ENCODE measurements at places on chromosomes 5 and 9.

DNA sequence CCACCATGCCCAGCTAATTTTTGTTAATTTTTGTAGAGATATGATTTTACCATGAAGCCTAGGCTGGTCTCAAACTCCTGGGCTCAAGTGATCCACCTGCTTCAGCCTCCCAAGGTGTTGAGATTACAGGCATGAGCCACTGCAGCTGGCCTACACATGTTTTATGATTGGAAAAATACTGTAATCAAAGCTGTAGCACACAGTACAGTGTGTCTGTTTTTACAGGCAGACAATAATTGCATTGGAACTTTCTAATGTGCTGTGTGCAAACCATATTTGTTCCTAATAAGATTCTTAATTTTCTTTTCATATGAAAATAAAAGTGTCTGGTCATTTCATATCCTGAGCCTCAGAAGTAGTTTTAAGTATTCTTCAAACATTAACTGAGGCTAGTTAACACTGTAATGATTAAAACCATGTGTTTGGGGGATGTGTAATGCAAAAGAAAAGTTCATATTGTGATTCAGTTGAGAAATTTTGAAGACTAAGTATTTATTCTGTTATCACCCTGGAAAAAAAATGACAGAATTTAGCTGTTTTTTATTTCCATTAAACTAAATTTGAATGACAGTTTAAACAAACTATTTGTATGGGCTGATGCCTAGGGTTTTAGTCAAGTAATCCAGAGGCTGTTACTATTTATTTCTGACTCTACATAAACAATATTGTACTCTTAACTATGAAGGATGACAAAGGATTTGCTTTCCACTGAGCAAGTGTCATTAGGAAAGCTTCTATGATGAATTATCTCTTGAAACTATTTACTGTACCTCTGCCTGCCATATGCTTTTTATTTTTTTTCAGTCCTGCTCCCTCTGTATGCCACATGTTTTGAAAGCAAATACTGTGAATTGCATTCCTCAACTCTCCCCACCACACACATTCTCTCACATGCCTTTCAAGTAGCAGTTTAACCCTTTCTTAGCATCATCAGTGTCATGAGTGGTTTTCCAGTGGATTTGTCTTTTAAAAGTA is 111.5 kb downstream of the MTREX start:
- DNase-seq, result no peak

GRCh38 chr5:144089401-144090021 is 80.9 kb downstream of the YIPF5 start:
- DNase-seq, result no peak

DNA sequence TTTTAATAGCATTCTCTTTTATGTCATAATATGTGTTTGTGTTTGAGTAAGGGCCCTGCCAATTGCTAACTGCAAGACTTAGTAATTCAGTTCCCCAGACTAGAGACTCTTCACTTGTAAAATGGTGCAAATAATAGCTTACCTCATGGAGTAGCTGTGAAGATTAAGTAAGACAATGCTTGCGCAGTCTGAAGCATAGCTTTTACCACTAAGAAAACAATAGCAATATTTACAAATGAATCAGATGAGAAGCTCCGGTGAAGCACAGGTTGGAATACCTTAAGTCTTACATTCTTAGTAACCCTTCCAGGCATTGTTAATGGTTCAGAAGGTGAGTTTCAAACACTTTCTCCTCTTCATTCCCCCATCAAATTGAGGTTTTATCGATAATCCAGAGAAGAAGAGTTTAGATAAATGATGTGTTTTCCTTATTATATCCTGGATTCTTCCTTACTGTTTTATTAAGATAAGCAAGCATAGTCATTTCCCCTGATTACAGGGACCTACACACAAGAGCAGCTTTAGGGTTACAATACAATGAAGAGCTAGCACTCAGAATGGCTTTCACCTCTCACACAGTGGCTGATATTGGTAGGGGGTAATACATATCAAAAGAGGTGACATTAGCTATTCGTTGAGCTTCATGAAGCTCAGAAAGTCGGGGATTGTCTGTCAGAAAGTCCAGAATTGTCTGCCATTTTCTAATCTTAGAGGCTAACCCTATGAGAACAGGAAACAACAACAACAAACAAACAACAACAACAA is 96.4 kb upstream of the EDIL3 start:
- DNase-seq, result no peak

GRCh38 chr9:125932012-125932411 is 184.8 kb downstream of the PBX3 start:
- no peak for DNase-seq

DNA sequence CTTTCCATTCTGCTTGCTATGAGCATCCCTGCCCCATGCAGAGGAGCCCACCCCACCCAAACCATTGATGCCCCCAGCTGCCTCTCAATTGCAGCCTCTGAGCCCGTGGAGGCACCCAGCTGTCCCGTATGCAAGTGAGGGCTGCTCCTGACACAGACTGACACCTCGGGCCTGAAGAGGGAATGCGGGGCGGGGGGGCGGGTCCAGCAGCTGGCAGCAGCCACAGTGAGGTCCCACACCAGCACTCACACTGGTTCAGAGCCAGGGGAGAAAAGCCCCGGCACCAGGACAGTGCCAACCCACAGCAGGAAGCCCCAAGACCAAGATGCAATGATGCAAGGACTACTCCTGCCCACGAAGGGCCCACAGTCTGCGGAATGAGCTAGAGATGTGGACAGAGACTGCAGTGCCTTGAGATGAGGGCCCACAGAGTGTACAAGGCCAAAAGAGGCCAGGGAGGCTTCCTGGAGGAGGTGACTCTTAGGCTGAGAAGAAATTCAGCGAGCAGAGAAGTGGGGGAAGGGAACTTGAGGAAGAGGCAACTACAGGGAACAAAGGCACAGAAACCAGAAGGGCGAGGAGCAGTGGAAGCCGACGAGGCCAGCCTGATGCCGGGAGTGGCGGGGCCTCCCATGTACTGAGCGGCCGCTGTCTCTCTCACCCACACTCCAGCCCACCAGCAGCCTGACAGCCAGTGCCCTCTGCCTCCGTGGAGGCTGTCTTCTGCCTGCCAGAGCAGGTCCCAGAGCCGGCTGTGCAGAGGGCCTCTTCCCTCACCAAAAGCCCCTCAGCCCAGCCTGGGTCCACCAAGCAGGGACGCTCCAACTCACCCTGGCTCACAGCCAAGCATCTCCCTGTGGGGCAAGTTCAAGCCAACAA is 9.2 kb downstream of the EEIG1 start:
- DNase-seq, result peak; percentile 41

- DNase-seq, result no peak
Observed at GRCh38 chr5:115184770-115185169, 15.1 kb upstream of the TRIM36 start.

DNA sequence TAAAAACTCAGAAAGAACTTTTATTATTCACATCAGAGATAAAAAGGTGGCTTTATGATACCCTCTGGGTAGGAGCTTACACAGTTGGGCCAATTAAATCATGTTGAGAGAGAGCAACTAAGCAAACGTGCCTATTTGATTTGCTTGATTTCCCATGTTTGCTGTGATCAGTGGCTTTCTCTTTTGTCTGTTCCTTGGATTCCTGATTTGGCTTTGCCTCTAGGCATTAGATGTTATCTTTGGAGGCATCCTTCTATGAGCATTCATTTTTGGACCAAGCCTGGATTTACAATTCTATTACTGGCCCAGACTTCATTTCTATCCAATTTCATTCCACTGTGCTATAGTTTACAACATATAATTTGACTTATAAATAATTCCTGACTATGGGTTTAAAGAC is 35.9 kb downstream of the VCAN start:
- DNase-seq, result no peak

DNA sequence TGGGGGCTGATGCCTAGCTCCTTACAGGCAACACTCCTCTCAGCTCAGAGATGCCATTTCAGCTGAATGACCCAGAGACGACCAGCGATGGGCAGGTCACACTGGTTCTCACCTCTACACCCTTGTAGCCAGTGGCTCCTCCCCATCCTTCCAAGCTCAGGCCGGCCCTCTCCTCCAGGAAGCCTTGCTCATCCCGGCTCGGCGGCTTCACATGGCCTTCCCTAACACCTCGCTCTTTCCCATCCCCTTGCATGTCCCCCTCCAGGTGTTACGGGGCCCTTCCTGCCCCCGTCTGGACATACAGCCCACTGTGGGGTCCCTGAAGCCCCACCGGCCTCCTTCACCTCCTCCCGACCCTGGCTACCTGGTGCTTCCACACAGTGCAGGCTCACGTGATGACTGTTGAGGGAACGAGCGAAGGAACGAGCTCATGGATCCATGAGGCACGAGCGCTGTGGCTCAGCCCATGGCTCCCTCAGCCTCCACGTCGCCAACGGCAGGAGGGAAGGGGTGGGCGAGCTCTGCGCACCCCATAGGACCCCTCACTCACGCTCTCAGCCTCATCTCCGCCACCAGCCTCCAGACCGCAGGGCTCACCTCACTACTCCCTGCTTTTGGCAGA is 45.7 kb downstream of the SARDH start:
- no peak for DNase-seq

- no peak for DNase-seq
Observed at GRCh38 chr5:10583663-10584572, 20.0 kb downstream of the ANKRD33B start.

DNA sequence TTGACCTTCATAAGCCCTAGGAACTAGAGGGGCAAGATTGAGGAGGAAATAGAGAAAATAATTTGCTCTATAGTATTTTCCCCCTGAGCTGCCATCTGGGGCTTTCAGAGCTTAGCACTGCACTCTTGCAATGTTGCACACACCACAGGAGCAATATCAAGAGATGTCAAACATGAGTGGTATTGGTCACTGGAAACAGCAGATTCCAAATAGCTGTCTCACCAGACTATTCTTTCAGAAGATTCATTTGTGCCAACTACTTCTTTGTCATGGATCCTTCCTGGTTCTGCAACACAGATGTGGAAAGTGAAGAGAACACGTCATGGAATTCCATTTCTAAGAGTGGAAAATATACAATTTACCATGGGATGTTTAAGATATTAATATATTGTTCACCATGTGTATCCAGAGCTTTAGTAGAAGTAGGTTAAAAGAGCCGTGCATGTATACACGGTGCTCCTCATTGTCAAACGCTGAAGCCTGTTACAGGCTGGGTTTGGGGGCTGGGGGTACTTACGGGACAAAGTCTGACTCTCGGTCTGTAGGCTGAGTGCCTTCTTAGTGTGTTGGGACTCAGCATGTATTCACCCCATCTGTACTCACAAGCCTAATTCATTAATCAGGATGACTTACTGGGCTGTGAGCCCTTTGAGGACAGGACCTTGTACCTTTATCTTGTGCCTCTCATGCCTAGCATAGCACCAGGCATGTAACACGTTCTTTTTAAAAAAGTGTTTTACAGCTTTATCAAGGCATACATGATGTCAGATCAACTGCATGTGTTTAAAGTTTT is 31.4 kb upstream of the GDNF start:
- DNase-seq, result no peak

GRCh38 chr9:124392871-124393460 is 22.3 kb downstream of the PSMB7 start:
- no peak for DNase-seq

GRCh38 chr5:154743812-154744211 is 11.4 kb upstream of the LARP1 start:
- no peak for DNase-seq

DNA sequence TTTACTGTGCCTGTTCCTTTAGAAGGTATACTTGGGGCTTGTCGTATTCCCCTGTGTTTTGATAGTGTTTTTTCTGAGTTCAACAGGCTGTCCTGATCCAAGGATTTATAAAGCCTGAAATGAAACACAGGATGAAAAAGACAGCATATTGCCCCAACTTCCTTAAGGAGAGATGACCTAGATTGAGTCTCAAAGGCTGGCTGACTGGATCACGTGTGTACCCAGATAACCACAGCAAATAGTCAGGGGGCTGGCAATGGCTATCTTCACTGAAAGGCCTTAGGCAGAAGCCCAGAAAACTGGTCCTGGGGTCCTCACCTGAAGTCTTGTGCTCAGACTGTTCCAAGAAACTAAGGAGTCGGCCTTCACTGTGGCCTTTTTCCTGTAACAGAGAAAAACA is 7.7 kb upstream of the HK3 start:
- DNase-seq, result no peak

- DNase-seq, result no peak
Observed at GRCh38 chr5:107293541-107294210, 377.1 kb downstream of the EFNA5 start.

DNA sequence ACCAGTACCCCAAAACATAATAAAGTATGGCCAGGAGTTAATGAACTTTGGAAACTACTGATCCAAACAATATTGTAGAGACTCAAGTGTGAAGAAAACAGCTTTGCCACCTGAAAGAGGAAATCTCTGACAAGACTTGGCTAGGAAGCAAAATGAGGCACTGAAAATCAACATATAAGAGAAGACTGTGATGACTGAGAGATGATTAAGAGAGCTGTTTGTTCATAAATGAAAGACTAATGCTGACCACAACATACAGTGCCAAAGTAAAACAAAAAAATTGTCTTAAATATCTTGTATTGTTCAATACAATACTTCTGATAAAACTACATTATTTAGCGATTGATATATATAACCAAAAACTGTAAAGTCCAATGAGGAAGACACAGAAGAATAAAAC is 7.2 kb downstream of the RC3H2 start:
- DNase-seq, result no peak

GRCh38 chr5:177482359-177482795 is 8.9 kb upstream of the DBN1 start:
- DNase-seq, result no peak

DNA sequence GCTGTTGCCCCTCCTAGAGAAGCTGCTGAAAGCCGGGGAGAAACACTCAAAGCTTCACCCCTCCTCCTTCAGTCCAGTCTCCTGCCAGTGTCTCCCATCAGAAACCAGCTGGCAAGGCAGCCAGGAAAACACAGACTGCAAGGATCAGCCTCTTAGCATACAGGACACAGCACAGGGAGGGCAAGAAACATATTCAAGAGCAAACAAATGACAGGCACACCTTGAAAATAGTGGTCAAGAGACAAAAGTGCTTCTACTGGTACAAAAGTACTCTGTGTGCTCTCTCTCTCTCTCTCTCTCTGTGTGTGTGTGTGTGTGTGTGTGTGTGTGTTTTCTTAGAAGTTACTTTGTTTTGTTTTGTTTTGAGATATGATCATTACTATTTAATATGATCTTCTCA is 227.2 kb downstream of the RAB3C start:
- DNase-seq, result no peak

DNA sequence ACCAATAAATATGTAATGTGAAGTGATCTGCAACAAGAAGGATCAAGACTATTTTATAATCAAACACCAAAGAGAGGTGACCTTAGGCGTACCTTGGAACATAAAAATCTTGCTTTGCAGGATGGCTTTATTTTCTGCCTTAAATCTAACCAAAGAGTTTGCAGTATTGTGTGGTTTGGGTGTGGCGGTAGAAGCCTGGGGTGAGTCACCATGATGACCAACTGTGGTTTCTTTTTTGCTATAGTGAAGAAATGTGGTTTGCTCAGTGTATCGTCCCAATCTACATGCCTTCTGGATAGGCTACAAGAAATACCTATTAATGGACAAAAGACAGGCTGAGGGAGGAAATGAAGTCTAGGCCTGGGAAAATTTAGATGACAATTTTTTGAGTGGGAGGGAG is 5.1 kb upstream of the CAST start:
- peak; percentile 57 for DNase-seq

GRCh38 chr5:102241809-102242421 is 54.2 kb downstream of the SLCO4C1 start:
- no peak for DNase-seq

GRCh38 chr5:5341531-5342292 is 80.8 kb upstream of the ICE1 start:
- no peak for DNase-seq
